ENCODE measurements at places on chromosomes 2 and 18. TPM values are rescaled to one million over a fixed set of nuclear protein-coding genes. Genes with fewer than 3 reads are reported as not detected.

Gene NFU1
- 66.8 TPM for total RNA-seq

Gene GNAL
- total RNA-seq: not detected

Gene LAMA1
- total RNA-seq: 21.6 TPM

Gene GALNT3
- total RNA-seq: 0.18 TPM

Gene CYBRD1
- total RNA-seq: 55.5 TPM

Gene EGR4
- total RNA-seq: not detected

Gene CCDC68
- total RNA-seq: 24.3 TPM

Gene MYL12A
- total RNA-seq: 692 TPM

Gene DSG2
- total RNA-seq: 15.6 TPM

Gene C2orf72
- total RNA-seq: not detected

Gene TGFBRAP1
- total RNA-seq: 11.9 TPM

Data from myometrial cell (primary cell).